ENCODE measurements at places on chromosomes 3 and 15.

DNA sequence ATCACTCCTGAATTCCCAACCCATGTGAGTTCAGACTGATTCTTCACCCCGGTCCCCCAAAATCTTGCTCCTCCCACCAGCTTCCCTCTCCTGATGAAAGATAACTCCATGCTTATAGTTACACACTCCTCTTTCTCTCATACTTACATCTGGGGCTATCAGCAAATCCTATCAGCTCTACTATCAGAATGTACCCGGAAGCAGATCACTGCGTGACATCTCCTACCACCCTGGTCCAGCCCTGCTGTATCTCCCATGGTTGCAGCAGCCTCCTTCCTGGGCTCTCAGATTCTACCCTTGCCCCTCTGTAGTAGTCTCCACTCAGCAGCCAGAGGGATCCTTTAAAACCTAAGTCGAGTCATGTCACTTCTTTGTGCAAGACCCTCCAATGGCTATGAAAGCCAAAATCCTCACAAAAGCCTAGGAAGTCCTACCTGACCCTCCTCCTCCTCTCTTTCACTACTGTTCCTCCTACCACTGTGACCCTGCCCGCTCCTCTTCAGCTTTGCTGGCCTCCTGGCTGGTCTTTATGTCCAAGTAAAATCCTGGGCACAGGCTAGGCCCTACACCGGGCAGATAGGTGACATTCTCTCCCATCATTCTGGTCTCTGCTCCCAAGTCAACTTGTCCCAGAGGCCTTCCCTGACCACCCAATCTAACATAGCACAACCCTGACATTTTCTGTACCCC, 16.2 kb downstream of the XIRP1 start:
- no peak for DNase-seq

DNA sequence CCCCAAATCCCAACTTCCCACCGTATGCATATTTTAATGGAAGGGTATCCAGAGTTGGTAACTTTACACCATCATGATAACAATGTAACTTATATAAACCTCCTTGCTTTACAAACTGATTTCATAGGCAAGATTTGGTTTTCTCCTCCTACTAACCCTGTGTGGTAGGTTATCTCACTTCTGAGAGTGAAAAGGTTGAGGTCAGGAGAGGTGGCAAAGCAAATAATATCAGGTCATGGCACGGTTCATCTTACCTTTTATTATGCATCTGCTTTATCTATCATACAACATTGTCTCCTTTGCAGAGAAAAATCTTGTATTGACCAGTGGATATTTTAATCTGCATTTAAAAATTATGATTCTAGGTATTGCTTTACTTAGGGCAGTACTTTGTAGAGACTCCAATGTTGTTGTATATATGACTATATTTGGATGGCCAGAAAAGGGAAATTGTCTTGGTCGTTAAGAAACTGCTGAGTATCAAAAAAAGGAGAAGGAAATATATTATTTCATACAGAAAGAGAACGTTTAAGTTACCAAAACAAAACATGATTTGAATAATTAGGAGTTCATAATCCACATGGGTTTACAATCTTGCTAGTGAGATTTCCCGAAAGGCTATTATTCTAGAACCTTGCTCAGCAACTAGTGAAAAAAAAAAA, 30.4 kb downstream of the NFKBIZ start:
- no peak for DNase-seq

GRCh38 chr15:39817892-39818291, 35.3 kb upstream of the FSIP1 start:
- no peak for DNase-seq

DNA sequence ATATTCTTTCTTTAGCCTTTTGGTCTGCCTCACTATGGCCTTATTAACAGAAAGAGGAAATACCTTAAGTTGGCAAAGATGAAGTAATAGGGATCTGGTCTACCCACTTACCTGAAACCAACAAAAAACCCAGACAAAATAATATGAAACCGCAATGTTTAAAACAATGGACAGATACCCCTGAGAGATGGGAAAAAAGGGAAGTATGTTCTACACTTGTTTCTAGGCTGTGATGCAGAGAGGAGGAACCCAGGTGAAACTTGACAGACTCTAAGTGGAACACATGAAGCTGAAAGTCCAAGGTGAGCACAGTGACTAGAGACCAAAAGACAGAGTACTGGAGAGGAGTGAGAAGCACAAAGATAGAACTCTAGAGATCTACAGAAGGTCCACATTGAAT, 78.4 kb downstream of the NR2E3 start:
- DNase-seq, result no peak

GRCh38 chr3:169528289-169528688, 135.2 kb downstream of the MECOM start:
- DNase-seq, result no peak

DNA sequence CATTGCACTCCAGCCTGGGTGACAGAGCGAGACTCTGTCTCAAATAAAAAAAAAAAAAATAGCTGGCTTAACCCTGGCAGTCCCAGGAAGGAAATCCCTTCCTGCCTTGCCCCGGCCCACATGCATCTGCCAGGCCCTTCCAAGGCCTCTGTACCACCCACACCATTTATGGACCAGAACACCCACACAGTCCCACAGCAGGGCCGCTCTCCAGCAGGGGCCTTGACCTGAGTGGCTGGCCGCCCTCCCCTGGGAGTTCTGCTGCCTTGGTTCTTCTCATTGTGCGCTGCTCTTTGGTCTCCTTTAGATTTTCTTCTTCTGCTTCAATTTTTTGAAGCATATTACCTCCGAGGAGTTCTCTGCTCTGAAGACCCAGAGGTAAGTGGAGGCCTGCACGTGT, 16.1 kb upstream of the CPNE9 start:
- DNase-seq, result no peak

- peak; percentile 4 for DNase-seq
These were observed 95.2 kb downstream of the SPATA16 start for GRCh38 chr3:173045770-173046382.

DNA sequence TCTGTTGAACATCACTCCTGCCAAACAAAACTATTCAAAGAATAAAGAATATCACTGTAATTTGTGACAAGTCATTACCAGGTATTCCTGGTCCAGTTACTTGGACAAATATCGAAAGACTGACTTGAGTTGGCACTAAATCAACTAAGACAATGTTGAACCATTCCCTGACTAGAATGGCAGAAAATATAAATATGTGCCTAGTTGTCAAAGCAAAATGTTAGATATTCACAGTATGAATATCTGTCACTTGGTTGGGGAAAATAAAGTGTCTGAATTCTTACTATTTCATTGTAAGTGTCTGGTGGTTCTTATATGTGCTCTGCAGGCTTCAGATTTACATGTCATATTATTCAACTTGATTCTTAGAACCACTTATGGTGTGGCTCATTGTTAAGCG, 470.2 kb downstream of the NAALADL2 start:
- DNase-seq, result peak; percentile 76

DNA sequence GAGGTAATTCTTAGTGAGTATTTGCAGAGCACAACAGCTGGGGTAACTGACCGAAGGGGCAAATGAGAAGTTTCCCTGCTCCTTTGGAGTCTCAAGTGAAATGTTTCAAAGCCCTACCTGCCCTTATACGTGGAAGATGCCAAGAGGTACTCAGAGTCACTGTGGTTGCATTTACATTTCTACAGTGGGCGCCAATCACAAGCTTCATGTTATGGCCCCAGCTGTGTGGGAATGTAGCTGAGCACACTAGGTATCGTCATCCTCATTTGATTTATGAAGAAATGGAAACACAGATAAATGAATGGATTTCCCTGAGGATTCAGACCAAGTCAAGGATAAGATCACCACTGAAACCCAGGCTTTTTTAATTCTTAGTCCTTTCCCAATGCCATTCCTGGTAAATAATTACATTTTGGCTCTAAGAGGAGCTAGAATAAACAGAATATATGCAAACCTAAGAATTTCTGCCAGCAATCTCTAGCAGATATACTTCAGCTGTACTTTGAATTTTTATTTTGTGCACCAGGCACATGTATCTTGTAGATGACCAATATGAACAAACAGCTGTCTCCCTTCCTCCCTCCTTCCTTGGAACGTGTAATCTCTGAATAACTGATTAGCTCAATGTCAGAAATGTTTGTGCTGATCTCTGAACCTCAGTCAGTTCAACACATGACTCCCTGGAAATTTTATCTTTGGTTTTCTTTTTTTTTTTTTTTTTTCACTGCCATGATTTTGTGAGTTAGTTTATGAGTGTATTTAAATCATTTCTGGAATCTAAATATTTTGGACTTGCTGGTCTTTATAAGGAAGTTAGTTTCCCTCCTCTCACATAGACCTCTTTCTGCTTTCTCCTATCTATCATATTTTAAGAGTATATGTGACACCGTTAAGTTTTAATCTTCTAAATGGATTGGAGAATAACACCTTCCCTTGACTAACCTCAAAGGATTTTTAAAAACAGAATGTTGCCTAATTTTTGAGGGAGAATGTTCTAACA, 69.2 kb downstream of the MAP2K5 start:
- no peak for DNase-seq

DNA sequence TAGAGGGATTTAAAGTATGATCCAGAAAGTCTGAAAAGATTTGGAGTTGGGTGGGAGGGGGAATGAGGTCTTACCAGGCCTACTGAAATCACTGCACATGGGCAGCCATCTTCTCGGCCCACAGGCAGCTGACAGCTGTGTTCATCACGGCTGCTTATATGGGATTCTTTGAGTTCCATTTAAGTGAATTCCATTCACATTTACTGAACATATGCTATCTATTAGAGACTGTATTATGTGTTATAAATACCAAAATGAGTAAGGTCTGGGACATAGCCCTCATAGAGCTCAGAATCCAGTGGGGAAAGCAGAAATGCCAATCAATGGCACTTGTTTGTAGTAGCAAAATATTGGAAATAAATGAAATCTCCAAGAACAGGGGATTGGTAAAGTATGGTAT, 91.1 kb downstream of the TRIM42 start:
- no peak for DNase-seq

GRCh38 chr3:60528651-60529050, 722.6 kb downstream of the FHIT start:
- no peak for DNase-seq

- DNase-seq, result no peak
These were observed 122.0 kb upstream of the ONECUT1 start for GRCh38 chr15:52912172-52912571.

DNA sequence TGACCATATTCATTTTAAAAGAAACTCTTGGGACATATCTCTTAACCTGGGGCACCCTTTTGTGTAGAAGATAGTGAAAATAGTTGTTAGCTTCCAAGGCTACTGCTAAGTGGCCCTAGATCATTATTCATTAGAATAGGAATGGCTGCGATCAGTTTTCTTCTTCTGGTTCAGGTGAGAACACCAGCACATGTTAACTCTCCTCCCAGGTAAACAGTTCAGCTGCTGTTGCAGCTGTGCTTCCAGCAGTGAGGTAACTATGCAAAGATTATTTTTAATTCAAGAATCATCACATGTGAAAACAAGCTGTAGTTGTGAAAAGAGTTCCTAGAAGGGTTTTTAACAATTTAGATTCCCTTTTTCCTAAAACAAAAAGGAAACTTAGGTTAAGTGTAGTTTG, 43.3 kb downstream of the ZPLD1 start:
- peak; percentile 55 for DNase-seq

GRCh38 chr3:175153595-175153994, 294.5 kb downstream of the NAALADL2 start:
- DNase-seq, result no peak

GRCh38 chr3:126061301-126062032, 22.5 kb downstream of the SLC41A3 start:
- DNase-seq, result no peak

DNA sequence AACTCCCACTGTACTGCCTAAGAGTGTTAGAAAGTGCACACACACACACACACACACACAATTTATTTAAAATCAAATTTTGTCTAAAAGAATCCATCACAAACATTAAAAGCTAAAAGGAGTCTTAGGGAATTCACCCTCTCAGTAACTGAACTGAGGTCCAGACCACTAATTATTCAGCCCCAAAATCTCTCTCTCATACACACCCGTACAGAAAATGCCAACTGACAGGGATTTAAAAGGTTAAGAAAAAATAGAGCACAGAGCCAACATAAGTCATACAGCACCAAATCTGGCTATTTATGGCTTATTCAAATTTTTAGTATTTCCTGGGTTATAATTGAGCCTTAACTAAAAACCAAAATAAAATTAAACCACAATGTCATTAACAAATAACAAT, 20.7 kb downstream of the GBE1 start:
- no peak for DNase-seq

GRCh38 chr15:101672298-101672697, 20.1 kb upstream of the TM2D3 start:
- no peak for DNase-seq

- DNase-seq, result peak; percentile 22
These were observed 78.7 kb downstream of the PLXNA1 start for GRCh38 chr3:127061641-127062040.

DNA sequence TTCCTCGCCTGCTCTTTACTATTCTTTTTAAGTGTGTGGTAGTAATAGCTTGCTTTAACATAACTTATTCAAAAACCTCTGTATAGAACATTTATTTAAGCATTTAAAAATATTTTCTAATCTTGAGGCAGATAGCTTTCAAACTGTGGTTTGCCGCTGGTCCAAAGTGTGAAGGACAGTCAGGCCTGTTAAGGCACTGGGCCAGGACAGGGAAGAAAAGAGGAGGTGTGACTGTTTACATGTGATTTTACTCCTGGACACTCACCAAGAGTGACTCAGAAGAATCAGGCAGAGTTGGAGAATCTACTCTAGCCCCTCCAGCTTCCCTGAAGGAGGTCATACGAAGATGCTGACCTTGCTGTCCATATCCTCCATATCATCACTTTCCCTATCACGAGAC, 44.7 kb downstream of the CEP152 start:
- no peak for DNase-seq

DNA sequence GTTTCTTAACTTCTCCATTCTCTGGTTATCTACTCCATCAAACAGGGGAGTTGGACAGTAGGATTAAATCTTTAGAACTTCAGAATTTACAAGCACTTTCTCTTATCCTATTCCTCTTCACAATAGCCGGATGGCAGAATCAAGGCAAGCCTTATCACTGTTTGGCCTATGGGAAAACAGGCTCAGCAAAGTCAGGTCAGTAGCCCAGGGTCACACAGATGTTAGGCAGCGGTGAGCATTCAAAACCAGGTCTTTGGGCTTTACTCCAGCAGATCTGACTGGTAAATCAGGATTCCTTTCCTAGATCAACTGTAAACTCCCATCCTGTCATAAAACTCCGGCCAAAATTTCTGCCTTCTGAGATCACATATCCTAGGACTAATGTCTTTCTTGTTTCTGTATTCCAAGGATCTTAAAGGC, 258.4 kb downstream of the OPA1 start:
- no peak for DNase-seq

- DNase-seq, result no peak
These were observed 131.8 kb upstream of the SLC7A14 start for GRCh38 chr3:170717410-170718402.

GRCh38 chr3:175397372-175397771, 538.2 kb downstream of the NAALADL2 start:
- no peak for DNase-seq

DNA sequence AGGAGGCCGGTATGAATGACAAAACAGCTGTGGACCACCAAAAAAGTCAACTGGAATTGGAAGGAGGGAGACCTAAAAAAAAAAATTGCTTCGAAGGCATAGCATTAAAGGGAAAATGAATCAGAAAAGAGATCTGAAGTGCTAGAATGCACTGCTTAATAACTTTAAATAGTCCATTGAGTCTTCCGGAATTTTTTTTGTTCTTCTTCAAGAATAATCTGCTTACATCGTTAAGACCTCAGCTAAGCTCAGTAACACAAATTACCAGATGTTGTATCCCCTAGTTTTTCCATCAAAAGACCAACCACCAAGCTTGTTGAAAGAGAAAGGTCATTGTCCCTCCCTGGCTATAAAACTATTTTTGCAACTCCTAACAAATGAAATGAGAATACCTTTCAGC, 560.5 kb downstream of the NR2F2 start:
- DNase-seq, result no peak

- DNase-seq, result no peak
These were observed 12.0 kb upstream of the PODXL2 start for GRCh38 chr3:127616836-127617605.

All from NCI-H146 (cell line).